ENCODE measurements at places on chromosomes 3 and 15.

- no peak for DNase-seq
Measured at GRCh38 chr3:31562525-31562924, 29.8 kb downstream of the STT3B start.

DNA sequence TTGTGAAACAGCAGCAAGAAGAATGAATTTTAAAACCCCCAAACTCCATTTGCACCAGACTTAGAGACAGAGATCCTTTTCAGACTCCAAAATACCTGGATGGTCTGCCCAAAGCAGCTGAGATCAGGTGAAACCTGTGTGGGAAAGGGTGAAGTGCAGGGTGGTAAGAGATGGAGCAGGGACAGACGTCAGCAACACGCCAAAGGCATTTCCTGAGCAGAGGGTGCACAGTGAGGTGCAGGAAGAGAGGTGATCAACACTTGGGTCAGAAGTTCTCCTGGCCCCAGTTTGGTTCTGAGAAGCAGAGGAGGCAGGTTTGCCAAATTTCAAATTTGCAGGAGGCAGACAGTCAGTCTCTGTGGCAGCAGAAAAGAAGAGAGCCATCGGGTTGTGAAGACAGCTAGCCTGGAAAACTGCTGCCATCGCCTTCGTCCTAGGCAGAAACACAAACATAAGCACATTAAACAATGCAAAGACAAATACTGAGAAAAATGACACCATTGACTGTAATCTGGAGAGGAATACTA, 9.8 kb downstream of the CCR4 start:
- no peak for DNase-seq

- DNase-seq, result no peak
Measured at GRCh38 chr3:127426444-127427153, 138.8 kb upstream of the PRR20G start.

- no peak for DNase-seq
Measured at GRCh38 chr3:73602170-73602569, 22.6 kb downstream of the PDZRN3 start.

DNA sequence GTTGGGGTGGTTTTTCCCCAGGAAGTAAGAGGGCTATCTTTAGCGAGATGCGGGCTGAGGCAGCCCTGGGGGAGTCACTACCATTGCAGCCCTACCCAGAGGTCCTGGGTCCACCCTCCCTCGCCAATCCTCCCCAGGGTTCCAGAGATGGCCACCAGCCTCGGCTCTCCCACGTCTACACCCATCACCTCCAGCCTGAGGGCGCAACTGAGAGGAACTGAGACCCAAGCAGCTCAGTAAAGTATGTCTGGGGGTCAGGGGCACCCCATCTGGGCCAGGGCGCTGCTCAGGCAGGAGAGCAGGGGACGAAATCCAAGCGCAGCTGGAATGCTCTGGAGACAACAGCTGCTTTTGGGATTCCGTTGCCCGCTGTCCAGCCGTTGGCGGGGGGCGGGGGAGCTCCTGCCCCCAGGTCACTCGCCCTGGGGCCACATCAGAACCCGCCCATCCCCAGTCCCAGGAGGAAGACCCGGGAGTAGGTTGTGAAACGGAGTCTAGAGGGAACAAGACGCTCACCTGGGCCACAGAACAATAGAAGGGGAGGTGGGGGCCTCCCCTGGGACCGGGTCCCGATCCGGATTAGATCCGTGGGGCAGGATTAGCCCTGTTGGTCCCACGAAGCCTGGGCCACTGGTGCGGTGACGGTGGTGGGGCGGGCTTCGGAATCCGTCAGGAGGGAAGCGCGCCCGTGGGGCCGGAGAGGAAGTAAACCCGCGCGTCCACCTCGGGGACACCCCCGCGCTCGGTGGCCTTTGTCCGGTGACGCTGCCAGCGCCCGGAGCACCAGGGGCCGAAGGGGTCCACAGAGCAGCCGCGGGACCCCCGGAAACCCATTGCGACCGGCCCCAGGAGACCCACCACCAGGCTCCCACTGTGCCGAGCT, 1.4 kb upstream of the NDUFAF3 start:
- DNase-seq, result no peak

DNA sequence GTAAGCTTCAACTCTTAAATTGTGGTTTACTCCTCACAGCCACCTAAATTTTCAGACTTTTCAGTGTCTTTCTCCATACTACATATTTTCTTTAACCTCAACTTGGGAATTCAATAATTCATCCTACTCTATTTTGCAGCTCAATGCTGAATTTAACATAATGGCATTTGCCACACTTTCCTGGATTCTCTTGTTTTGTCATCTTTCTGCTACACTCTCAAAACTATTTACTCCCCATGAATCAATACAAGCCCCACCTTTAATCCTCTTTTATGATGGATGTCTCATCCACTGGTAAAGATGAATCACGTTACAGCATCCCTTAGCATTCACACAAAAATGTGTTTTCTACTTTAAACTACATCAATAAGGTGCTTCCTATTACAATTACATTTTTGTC, 19.6 kb upstream of the CHMP2B start:
- DNase-seq, result no peak
